ENCODE measurements at places on chromosomes 13 and 19. TPM values are rescaled to one million over a fixed set of nuclear protein-coding genes. Genes with fewer than 3 reads are reported as not detected.

GRCh38 chr19:16575861-16576689 is 3.9 kb upstream of the SLC35E1 start:
- no peak for DNase-seq

- no peak for DNase-seq
These were observed 626.5 kb downstream of the UQCRFS1 start for GRCh38 chr19:28586474-28586873.

DNA sequence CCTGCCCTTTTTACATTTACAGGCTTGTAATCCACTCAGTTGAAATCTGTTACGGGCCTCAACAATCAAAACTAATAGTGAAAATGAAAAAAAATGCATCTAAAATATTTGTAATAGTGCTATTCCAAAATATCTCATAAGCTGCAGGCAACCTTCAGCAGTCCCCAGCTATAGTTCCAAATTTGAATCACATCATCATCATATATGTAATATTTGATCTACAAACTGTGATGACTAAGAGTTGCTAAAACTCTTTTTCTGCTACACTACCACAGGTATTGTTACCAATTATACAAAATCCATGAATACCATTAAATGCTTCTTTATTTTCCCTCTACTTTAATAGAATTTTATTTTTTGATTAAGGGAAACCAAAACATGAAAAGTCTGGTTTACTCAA is 121.4 kb upstream of the RFC3 start:
- DNase-seq, result no peak

DNA sequence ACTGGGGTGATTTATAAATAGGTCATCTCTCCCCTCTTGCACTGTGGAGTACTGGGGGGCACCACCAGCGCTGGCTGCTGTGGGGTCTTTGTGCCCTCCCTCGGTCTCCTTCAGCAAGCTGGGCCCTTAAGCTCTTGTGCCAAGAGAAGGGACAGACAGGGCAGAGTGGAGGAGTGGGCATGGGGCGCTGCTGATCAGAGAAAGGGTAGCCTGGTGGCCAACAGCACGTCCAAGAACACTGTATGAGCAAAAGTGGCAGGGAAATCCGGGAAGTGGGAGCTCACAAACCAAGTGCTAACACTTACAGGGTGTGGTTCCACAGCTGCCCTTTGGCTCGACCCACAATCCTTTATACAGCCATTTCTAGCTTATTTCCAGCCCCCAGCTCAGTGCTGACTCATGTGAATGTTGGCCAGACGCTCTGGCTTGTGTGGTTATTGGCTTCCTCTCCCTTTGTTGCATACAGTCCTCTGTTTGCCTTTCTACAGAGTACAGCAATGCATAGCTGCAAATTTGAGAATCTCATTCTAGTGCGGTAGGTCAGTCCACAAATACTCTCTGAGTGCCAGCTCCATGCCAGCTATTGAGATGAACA is 298.8 kb downstream of the SHISA2 start:
- no peak for DNase-seq

DNA sequence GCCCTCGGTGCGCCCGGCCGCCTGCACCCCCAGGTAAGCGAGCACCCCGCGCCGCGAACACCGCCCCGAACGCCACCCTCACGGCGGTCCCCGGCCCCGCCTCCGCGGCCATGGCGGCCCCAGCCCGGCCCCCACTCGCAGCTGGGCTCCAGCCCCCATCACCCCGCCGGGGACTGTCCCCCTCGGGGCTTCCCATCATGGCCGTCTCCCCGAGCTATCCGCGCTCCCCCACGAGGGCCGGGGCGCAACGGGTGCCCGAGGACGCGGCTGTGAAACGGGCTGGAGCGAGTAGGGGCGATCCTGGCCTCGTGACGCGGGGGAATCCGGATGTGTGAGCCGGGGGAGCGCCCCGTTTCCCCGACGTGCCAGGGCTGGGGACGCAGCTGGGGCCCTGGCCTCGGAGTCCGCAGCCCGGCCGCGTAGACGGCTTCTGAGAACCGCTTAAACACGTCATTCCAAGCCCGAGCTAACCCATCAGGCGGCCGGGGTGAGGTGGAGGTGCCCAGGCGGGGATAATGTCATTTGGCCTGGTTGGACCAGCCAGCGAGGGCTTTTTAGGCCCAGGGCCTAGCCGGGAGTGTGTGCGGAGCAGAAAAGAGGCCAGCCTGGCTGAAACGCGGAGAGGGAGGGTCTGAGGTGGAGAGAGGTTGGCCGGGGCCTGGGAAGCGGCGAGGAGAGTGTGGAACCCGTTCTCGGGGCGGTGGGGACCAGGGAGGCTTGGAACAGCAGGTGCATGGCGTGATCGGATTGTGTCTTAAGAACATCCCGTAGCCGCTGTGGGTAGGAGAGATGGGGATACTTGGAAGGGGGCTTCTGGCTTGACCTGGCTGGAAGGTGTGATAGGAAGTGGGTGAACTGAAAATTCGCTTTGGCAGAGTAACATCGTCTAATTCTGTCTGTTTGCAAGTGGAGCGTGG is 550 bp downstream of the CERS4 start:
- peak; percentile 83 for DNase-seq

DNA sequence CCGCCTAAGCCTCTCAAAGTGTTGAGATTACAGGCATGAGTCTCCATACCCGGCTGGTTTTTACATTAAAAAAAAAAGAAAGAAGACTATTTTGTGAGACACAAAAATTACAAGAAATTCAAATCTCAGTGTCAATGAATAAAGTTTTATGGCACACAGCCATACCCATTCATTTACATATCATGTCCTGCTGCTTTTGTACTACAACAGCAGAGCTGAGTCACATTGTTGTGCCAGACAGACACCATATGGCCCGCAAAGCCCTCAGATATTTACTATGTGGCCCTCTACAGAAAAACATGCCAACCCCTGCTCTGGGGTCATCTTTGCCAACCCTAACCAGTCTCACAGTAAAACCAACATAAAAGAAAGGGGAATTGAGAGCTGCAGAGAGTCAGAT is 5.3 kb downstream of the SMIM7 start:
- DNase-seq, result no peak

GRCh38 chr13:97020689-97021240 is 26.5 kb upstream of the OXGR1 start:
- DNase-seq, result no peak

GRCh38 chr13:27751953-27752532 is 40.2 kb upstream of the GSX1 start:
- DNase-seq, result no peak

DNA sequence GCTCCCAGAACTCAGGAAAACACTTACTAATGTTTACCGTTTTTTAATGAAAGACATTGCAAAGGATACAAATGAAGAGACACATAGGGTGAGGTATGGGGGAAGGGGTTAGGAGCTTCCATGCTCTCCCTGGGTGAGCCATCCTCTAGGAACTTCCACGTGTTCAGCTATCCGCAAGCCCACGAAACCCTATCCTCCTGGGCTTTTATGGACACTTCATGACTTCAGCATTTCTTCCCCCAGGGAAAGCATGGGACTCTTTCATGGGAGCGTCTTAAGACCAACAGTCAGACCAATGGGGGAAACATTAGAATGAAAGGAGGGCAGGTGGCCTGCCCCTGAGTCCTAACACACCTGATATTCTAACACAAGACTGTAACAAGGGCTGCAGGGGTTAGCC is 6.6 kb upstream of the ESD start:
- no peak for DNase-seq

GRCh38 chr19:6109947-6110346 is 353 bp downstream of the RFX2 start:
- no peak for DNase-seq

- no peak for DNase-seq
These were observed 678.1 kb downstream of the UQCRFS1 start for GRCh38 chr19:28534766-28535351.

GRCh38 chr19:10334588-10335351 is 1.4 kb upstream of the RAVER1 start:
- DNase-seq, result peak; percentile 75

- no peak for DNase-seq
These were observed 129.4 kb downstream of the SHISA2 start for GRCh38 chr13:25922376-25922775.

DNA sequence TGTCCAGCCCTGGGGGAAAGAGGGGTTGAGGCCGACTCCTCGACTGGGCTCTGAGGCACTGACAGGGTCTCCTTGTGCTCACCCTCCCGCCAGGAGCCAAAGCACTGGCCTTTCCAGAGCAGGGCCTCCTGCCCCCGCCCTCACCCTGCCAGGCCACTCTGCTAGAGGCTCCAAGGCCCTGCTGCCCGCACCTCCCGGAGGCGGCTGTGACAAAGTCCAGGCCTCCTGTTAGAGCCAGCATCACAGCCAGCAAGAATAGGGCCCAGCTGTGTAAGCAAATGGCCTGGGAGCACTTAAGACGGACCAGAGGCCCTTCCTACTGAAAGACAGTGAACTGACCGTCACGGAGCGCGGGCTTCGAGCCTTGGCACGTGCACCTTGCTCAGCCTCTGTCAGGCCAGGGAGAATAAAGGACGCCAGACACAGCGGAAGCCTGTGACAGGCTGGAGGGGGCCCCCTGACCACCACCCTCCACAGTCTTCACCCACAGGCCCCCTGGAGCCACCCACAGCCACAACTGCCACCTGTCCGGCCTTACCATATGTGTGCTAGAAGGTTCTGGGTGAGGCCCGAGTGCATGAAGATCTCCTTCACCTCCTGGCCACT is 50.9 kb downstream of the EPS15L1 start:
- no peak for DNase-seq

DNA sequence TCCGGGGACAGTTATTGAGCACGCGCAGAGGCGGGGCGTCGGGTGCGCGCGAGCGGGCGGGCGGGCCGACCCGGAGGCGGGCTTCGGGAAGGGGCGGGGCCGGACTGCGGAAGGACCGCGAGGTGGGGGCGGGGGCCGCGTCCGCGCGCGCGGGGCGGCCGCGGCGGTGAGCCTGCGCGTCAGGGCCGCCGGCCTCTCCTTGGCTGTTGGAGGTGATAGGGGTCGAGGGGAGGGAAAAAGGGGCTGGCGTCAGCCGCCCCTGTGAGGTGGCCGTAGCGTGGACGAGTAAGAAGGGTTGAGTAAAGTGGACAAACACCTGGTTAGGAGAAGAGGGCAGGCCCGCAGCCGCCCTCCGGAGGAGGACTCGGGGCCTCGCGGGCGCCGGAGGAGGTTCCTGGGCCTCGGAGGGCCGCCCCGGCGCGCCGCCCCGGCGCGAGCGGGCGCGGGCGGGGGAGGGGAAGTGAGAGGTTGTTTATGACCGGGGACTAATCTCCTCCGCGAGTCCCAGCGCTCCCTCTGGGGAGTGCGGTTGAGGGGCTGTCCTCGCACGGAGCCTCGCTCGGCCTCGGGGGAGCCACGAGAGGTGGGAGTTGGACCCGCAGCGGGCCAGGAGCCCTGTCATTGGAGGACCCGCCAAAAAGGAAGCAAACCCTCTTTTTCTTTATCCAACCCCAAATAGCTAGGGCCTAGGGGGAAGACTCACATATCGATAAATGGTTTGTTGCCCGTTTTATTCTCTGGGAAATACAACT is 547 bp upstream of the INTS6 start:
- DNase-seq, result peak; percentile 78

DNA sequence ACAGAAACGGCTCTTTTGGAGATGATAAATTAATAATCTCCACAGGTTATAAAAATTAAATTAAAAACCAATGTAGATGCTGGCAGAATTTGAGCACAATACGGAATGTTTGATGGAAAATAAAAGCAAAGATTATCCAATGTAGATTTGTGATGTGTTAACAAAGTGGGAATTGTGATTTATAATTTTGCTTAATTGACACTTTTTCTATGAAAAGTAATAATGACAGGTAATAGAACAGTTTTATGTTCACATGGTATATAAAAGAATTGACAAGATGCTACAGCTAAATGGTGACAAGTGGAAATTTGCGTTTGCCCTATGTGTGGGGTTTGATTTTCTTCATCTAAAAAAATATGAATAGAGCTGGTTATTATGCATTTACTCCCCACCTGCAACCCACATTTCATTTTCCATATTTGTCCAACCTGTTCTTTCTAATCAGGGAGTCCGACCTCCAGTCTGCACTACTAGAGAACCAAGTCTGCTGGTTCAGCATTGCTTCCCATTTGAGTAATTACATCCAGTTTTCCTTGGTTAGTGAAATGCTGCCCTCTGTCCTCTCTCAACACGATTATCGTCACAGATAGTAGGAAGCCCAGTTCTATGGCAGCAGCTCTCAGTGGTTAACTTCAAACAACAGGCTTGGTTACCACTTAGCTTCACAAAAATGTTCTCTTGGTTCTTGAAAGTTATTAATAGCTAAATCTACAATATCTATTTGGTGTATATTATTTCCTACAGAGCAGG is 61.4 kb upstream of the SLITRK1 start:
- no peak for DNase-seq

DNA sequence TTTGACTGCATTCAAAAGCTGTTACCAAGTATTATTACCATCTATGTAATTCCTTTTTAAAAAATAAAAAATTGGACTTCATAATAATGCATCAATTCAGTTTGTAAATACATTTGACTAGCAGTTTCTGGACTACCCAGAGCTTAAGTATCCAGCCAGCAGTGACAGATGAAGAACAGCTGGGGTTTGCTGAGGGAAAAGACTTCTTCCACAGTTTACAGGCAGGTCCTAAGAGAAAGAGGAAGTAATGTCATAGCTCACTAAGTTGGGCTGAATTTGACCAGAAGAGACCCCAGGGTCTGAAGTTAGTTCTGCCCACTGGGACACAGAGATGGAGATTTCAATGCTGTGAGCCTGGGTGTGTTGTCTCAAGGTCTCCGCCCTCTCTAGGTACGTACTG is 96.4 kb downstream of the MBNL2 start:
- no peak for DNase-seq

DNA sequence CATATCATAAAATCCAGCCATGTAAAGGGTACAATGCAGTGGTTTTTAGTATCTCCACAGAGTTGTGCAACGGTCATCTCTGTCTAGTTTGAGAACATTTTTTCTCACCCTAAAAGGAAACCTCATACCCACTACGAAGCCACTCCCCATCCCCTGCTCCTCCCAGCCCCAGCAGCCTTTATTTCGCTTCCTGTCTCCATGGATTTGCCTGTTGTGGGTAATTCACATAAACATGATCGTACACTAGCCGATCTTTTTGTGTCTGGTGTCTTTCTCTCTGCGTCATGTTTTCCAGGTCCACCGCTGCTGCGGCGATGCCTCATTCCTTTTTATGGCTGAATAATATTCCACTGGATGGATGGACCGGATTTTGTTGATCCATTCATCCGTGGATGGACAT is 28.6 kb downstream of the BICRA start:
- no peak for DNase-seq

DNA sequence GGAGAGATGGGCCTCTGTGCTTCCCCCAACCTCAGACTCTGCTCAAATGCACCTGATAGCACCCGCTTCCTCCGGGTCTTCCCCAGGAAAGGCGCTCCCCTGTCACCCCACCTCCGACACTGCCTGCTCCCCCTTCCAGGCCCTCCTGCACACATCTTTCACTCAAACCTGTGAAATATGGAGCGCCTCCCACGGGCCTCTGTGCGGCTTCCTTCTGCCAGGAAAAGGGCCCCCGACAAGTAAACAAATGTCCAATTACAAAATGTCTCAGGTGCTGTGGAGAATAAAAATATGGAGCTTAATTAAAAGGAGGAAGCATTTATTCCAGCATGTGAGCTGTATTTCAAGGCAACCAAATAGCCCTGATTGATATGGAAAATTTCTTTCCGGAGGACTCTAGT is 15.6 kb upstream of the CCNE1 start:
- DNase-seq, result no peak

- DNase-seq, result no peak
These were observed 3.2 kb downstream of the RPL18A start for GRCh38 chr19:17862711-17863519.

- no peak for DNase-seq
These were observed 20.9 kb downstream of the MLLT1 start for GRCh38 chr19:6258812-6259311.

The POGLUT2 gene
- total RNA-seq, result 1.8 TPM

The ZNF471 gene
- 1.1 TPM for total RNA-seq

The HIPK4 gene
- not detected for total RNA-seq

The PRR36 gene
- total RNA-seq, result 0.20 TPM

The ZNF878 gene
- total RNA-seq, result 1.3 TPM

The RASIP1 gene
- 0.66 TPM for total RNA-seq
